ENCODE measurements at places on chromosomes 16 and 17.
A peak's percentile ranks its signal among the peaks of the same experiment; 100 is the strongest.

- no peak for DNase-seq
Observed at GRCh38 chr17:62819511-62820221, 11.6 kb upstream of the MARCHF10 start.

GRCh38 chr16:51163366-51163765 lies 12.3 kb upstream of the SALL1 start:
- no peak for DNase-seq

GRCh38 chr16:50616883-50617645 lies 64.0 kb downstream of the SNX20 start:
- no peak for DNase-seq

DNA sequence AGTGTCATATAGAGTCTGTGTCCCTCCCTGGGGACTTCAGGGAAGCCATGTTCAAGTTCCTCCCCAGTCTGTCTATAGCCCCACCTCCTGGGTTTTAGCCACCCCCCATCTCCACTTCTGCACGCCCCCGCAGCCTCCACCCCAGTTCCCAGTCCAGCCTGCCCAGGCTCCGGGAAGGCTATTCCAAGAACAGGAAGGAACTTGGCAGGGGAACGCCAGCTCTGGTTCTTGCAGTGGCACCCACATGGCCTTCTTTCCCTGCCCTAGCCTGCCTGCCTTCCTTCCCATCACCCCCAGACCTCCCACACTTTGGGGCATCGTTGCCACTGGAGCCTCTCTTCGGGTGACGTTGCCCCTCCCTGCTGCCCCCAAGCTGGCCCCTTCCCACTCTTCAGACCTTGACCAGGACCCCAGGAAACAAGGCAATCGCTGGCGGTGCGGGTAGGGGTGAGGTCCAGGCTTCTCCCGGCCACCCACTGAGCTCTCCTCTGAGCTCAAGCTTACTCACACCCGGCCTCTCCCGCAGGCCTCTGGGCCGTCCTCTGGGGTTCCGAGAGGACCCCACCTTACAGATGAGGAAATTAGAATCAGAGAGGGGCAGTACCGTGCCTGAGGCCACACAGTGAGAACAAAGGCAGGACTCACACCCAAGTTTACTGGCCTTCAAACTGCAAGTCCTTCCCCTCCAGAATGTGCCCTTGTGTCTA lies 9.2 kb upstream of the CES4A start:
- DNase-seq: no peak

DNA sequence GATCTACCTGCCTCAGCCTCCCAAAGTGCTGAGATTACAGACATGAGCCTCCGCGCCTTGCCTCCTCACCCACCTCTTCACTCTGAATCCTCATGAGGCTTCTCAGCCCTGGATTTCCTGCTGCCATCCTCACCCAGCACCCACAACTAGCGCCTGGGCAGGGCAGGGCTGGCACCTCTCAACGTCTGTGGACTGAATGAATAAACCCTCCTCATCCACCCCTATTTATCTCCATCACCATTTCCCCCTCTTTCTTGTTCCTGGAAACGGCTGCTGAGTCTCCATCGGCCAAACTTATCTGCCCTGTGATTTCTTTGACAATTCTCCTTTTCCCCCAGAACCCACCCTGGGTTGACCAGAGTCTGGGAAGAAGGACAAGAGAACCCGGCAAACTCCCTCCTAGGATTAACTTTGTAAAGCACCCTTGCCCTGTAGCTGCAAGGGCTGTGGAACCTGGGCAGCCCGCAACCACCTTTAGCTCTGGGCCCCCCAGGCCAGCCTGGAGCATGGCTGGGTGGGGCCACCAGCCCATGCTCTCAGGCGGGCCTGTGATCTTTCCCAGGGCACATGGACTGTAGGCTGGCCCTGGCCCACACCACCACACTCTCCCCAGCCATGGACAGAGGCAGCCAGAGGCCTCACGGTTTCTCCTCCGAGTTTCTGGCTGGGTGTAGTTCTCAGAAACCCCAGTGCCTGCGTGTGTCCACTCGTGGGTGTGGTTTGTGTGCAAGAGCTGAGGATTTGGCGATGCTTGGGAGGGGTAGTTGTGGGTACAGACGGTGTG lies 2.4 kb downstream of the SPN start:
- peak; percentile 69 for DNase-seq

- no peak for DNase-seq
Observed at GRCh38 chr16:20829536-20829935, 23.2 kb downstream of the REXO5 start.

DNA sequence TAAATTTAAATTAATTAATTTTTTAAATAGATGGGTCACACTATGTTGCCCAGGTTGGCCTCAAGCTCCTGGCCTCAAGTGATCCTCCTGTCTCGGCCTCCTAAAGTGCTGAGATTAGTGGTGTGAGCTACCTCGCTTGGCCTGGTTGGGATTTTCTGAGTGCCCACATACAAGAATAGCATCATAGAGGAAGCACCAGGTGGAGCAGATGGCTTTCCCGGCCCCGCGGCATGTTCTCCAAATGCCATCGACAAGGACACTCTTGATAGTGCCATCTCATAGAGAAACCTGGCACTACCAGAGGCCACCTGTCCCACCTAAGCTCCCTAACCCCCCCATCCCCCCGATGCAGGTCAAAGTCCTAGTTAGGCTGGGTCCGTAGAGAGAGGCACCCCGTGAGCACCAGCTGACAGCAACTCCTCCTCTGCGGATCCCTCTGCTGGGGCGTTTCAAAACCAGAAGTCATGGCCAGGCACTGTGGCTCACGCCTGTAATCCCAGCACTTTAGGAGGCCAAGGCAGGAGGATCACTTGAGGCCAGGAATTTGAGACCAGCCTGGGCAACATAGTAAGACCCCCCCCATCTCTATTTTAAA lies 65.9 kb downstream of the DNAH3 start:
- DNase-seq: no peak

DNA sequence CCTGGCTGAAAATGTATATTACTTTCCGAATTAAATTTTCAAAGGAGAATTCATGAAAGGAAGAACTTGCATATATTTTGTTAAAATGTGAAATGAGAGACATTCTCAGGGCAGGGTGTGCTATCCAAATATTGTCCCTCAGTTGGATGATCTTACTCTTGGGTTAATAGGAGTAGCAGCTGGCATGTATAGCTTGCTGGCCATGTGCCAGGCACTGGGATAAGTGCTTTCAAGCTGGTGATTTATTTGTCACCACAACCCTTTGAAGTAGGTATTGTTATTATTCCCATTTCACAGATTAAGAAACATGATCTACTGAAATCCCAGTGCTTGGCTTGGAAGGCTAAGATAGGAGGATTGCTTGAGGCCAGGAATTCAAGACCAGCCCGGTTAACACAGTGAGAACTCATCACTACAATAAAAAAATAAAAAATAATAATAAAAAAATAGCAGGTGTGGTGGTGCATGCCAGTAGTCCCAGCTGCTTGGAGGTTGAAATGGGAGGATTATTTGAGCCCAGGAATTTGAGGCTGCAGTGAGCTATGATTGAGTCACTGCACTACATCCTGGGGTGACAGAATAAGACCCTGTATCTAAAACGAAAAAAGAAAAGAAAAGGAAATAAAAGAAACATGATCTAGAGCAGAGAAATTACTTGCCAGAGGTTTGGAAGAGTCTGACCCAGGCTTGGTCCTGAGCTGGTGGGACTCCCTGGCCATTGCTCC lies 11.6 kb upstream of the MPHOSPH6 start:
- DNase-seq: no peak

Data from activated CD4-positive, alpha-beta T cell treated with anti-CD3 and anti-CD28 coated beads, Interleukin-2, amount 10 ng/mL, durations not matched to agents 24 days and 14 days (primary cell).